ENCODE measurements at places on chromosomes 1 and 21.

DNA sequence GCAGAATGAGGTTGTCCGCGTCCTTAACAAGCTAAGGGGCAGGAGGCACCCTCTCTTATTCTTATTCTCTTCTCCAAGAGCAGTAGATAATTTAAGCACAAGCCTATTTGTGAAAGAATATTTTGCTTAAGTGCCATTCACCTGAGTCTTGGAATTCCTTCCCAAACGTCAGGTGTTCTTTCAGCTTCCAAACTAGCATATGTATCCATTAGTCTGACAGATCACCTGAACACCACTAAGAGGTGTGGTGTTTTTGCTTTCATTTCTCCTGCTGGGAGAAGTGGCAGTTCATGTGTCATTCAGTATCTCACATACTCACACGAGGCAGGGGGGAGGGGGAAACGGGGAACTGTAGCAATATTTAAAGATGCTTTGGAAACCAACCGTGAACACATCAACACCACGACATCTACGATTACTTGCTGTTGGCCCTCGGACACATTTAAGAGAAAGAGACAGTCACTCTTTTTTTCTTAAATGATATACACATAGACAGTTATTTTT lies 45.5 kb upstream of the RBM15 start:
- DNase-seq = no peak

GRCh38 chr1:44141531-44141930 lies at the start of gene KLF18:
KLF18 (minus strand) TSS chr1:44141631; CDS start chr1:44141631, 0 bp downstream.
- no peak for DNase-seq

DNA sequence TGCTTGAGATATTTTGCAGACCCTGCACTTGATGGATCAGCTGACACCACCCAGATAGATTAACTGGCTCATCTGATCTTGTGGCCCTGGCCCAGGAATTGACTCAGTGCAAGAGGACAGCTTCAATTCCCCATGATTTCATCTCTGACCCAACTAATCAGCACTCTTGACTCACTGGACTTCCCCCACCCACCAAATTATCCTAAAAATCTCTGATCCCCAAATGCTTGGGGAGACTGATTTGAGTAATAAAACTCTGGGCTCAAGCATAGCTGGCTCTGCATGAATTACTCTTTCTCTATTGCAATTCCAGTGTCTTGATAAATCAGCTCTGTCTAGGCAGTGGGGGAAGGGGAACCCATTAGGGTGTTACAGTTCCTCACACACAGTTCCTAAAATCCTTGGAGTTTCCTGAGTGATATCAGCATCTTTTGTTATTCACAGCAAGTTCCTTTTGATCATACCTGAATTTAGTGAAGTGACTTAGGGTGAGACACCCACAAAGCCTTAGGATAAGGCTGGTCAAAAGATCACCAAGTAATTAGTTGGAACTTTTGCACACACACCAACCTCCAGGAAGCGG lies 104.2 kb downstream of the COP1 start:
- DNase-seq = peak; percentile 31

DNA sequence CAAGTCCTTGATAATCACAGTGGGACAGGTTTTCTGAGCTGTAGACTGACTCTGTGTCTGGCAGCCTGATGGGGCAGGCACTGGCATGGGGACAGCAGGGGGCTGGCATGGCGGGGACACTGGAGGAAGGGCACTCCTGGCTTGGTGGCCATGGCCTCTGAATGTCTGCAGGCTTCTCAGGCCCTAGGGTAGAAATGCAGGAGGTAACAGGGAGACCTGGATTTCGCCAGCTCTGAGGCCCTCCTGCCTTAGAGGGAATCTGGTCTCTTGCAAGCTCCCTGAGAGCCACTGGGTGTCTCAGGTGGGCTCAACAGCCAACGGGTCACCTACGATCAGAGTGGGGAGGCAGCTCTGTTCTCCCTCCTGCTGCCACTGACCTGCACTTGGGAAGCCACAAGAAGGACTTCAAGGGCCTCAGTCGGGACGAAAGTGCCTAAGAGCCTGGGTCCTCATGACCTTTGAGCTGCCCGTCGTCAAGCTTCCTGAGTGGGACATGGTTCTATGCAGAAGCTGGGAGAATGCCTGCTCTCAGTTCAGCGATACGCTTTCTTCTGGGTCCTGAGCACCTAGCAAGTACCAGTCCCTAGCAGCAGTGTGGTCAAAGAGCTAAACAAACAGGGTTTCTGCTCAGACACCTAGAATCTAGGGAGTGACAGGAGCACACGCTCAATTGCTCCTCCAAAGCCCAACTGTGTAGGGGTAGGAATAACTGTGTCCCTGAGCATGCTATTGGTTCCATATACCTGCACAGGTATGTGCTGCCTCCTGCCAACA lies 569.0 kb downstream of the PTPRU start:
- no peak for DNase-seq

Measured in stromal cell of bone marrow (primary cell).